ENCODE measurements at places on chromosomes 4 and X.

GRCh38 chr4:151857368-151857767 lies 96.6 kb upstream of the GATB start:
- DNase-seq: no peak

DNA sequence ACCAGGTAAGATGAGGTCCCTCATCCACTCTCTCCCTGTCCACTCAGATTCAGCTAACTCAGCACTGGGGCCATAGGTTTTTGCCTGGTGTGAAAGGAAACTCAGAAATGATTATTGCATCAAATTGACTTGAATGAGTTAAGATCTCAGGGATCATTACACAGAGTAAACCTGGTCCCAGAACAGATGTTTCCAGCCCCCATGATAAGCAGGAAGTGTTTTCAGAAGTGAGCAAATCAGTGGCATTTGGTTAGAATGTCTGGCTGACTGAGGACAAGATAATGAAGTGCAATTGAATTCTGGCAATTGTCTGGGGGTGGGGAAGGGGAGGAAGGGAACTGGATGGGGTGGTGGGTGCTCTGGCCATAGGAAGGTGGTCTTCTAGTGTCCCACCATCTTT lies 108.0 kb downstream of the CHIC2 start:
- DNase-seq: no peak

- DNase-seq: no peak
These were observed 9.5 kb downstream of the CXCL13 start for GRCh38 chr4:77615153-77615552.

GRCh38 chr4:54365691-54366090 lies 136.6 kb downstream of the PDGFRA start:
- DNase-seq: no peak

DNA sequence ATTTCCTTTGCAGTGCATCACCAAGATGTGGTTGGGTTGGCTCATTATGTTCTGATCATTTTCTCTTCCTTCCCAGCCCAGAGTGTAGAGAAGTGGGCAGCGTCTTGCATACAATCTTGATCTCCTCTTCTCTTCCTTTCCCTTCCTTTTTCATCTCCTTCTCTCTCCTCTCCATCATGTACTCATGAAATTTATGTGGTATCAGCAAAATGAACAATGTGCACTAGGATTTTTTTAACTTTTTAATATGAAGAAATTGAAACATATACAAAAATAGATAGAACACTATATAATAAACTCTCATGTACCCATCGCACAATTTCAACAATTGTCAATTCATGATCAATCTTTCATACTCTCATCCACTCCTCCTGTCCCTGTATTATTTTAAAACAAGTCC lies 593.5 kb downstream of the BCOR start:
- DNase-seq: no peak

DNA sequence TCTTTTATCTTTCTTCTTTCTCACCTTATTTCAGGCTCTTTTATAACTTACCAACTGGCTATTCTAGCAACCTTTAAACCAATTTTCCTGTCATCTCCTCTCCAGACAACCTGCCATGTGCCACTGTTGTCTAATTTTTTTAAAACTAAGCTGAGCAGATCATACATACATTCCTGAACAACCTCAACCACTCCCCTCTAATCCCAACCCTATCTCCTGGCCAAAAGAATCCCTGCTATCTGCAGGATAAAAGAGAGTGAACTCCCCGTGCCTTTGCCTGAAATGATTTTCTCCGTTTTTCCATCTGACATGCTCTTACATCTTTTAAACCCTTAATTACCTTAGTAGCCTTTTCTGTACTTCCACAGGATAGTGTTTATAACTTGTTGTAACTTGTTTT lies 35.5 kb downstream of the DCUN1D4 start:
- DNase-seq: no peak

GRCh38 chrX:153414856-153415510 lies 3.7 kb downstream of the ZFP92 start:
- DNase-seq: no peak
